Activated naive CD4-positive, alpha-beta T cell treated with Interleukin-2 at 50 U/mL for 16 hours (primary cell): ENCODE measurements at places on chromosomes 1 and 21.

DNA sequence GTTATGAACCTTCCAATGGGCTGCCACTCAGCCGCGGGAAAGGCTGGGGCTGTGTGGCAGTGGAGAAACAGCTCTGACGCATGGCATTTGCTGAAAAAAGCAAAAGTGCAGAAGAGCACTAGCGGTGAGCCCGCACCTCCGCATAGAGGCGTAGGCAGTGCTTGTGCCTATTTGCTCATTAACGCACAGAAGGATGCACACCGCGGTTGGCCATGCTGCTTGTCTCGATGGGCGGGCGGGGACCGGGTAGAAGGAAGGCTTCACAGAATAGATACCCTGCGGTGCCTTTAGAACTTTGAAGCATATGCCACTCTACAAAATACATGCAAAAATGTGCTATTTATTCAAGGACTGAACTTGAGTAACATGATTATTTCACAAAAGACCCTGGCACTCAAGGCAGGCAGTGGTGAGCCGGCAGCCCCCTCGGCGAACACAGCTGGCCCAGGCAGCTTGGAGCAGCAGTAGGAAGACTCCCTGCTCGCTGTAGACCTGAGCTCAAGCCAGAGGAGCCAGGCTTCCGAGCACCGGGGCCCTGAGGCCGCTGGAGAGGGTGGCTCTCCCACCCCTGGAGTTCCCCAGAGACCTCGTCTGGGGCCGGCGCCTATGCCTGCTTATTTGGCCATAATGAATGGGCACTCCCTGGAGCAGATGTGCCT, 71.5 kb downstream of the SIK1 start:
- no peak for DNase-seq

DNA sequence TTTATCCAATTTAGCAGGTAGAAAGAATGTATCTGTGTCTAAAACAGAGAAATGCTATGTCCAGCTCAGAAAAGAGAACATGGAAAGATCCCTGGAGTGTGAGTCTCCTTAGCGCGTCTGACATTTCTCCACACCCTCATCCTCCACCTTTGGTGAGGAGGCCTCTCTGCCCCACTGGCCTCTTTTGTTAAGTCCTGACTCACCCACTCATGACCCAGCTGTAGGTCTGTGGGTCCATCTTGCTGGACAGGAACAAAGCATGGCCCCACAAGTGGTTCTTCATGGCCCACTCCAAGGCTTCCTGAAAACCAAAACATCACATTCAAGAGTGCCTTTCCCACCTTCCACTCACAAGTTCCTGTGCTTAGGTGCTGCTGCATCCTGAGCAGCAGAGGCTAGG, 15.8 kb downstream of the SEC16B start:
- no peak for DNase-seq

DNA sequence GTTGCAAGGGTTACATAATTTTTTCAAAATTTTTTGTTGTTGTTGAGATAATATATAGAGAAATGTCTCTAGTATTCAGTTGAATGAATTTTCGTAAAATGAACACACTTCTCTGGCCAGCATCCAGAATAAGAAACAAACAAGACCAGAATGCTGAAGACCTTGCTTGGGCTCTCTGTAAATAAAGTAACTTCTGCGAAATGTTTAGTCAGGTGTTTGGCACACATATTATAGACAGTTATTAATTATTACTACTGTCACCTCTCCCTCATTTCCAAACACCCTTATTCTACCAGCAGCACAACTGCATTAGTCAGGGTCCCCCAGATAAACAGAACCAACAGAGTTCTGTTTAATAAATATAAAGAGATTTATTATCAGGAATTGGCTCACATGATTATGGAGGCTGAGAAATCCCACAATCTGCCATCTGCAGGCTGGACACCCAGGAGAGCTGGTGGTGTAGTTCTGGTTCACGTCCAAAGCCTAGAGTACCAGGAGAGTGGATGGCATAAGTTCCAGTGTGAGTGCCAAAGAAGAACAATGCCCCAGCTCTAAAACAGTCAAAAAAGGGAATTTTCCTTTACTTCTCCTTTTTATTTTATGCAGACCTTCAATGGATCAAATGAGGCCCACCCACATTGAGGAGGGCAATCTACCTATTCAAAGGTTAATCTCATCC, 44.1 kb upstream of the KCND3 start:
- DNase-seq, result no peak

DNA sequence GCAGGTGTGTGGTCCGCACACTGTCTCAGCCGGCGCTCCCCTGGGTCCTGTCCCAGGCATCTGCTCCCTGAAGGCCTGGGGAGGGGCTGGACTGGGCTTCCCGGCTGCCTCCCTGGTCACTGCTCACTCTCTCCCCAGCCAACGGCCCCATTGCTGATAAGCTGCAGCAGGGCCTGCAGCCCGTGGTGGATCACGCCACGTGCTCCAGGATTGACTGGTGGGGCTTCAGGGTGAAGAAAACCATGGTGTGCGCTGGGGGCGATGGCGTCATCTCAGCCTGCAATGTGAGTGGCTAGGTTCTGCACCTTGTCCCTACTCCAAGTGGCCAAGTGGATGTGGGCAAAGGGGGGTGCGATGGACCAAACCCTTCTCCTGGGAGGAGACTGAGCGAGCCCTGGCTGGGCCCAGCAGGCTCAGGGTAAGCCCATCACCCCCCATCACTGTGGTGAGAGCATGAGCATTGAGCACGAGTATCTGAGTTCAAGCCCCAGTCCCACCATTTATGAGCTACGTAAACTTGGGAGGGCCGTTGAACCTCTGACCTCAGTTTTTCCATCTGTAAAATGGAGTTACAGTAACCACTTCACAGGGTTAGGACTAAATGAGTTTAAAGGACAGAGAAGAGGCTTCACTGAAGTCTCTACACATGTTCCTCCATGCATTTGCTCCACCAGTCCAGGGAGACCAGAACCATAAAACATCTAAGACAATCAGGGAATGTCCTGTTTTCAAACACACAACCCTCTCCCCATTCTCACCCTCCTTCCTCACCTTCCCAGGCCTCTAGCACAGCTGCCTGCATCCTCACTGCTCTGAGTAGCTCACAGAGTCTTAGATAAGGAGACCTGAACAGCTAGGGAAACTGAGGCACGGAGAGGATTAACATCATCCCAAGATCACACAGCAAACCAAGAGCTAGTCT, 6.5 kb downstream of the CTRC start:
- DNase-seq, result no peak

- no peak for DNase-seq
Observed at GRCh38 chr1:182299728-182300616, 91.6 kb downstream of the GLUL start.

- DNase-seq, result peak; percentile 57
Observed at GRCh38 chr1:205430696-205431305, 8.9 kb upstream of the LEMD1 start.

GRCh38 chr1:153250166-153250565, 9.3 kb upstream of the LORICRIN start:
- DNase-seq, result no peak

GRCh38 chr1:223248770-223249140, 105.7 kb upstream of the TLR5 start:
- peak; percentile 16 for DNase-seq

GRCh38 chr1:42731585-42731984, 8.5 kb downstream of the CLDN19 start:
- no peak for DNase-seq

GRCh38 chr1:199172171-199173124, 533.6 kb downstream of the PTPRC start:
- peak; percentile 12 for DNase-seq

GRCh38 chr1:226108935-226109828, 46.7 kb downstream of the H3-3A start:
- no peak for DNase-seq

DNA sequence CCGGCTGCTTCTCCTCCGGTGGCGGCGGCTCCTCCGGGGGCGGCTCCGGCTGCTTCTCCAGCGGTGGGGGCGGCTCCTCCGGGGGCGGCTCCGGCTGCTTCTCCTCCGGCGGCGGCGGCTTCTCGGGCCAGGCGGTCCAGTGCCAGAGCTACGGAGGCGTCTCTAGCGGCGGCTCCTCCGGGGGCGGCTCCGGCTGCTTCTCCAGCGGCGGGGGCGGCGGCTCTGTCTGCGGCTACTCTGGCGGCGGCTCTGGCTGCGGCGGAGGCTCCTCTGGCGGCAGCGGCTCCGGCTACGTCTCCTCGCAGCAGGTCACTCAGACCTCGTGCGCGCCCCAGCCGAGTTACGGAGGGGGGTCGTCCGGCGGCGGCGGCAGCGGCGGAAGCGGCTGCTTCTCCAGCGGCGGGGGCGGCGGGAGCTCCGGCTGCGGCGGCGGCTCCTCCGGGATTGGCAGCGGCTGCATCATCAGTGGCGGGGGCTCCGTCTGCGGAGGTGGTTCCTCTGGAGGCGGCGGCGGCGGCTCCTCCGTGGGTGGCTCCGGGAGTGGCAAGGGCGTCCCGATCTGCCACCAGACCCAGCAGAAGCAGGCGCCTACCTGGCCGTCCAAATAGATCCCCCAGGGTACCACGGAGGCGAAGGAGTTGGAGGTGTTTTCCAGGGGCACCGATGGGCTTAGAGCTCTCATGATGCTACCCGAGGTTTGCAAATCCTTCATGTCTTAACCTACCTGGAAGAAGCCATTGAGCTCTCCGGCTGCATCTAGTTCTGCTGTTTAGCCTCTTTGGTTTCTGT, 2.0 kb downstream of the LORICRIN start:
- DNase-seq, result no peak

DNA sequence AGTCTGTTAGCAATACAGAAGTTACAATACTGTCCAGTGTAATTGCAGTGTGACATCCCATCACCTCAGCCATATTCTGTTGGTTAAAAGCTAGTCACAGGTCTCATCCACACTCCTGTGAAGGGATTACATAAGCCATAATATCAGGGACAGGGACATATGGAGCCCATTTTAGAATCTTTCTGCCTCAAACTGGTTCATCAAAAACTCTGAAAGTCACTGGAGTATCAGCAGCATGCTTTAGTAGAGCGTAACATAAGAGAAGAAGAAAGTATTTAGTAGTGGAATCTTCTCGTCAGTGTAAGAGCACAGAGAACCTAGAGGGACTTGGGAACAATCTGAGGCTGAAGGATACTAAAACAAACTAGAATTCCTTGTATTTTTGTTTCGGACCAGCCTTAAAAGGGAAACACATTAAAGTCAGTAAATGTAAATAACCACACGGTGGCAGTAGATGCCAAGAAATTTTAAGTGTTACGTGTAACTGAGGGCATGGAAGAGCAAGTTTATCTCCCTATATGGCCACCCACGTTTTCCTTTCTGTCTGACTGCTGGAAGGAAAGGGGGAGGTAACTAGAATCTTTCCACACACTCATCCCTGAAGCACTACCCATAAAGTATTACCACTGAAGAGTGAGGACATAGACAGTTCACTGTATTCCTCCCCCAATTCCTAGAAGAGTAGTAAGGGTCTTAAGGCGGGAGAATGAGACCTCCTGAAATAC, 41.6 kb upstream of the AGL start:
- no peak for DNase-seq

DNA sequence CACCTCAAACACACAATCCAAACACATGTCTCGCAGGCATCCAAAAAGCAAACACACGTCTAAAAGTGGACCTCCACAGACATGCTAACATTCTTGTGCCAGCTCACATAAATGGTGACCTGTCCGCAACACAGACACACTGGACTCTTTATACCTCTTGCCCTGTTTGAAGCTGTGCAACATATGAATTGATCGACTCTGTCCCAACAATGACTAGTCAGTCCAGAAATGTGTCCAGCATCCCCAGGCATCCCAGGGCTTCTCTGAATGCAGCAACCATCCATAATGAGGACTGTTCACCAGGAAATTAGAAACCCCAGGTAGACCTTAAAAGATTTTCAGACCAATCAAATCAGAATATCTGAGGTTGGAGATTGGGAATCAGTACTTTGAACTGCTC, 3.2 kb downstream of the DDR2 start:
- DNase-seq, result no peak

DNA sequence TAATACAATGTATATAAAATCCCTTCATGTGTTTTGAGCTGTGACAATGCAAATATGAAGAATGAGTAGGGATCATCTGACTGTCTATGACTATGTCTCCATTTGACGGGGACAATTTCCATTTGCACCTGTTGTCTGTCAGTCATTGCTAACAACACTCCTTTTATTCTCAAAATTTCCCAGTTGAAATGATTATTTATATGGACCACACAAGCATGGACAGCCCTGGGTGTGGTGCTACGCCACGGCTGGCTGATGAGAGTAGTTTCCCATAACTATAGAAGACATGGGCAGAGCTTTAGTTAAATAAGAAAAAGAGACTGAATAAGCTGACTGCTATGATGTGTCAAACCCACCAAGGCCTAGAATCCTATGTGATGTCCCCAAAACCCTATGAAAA, 135.8 kb downstream of the MAP3K21 start:
- DNase-seq, result no peak

- DNase-seq, result no peak
Observed at GRCh38 chr1:34975338-34975737, 9.8 kb downstream of the TMEM35B start.

DNA sequence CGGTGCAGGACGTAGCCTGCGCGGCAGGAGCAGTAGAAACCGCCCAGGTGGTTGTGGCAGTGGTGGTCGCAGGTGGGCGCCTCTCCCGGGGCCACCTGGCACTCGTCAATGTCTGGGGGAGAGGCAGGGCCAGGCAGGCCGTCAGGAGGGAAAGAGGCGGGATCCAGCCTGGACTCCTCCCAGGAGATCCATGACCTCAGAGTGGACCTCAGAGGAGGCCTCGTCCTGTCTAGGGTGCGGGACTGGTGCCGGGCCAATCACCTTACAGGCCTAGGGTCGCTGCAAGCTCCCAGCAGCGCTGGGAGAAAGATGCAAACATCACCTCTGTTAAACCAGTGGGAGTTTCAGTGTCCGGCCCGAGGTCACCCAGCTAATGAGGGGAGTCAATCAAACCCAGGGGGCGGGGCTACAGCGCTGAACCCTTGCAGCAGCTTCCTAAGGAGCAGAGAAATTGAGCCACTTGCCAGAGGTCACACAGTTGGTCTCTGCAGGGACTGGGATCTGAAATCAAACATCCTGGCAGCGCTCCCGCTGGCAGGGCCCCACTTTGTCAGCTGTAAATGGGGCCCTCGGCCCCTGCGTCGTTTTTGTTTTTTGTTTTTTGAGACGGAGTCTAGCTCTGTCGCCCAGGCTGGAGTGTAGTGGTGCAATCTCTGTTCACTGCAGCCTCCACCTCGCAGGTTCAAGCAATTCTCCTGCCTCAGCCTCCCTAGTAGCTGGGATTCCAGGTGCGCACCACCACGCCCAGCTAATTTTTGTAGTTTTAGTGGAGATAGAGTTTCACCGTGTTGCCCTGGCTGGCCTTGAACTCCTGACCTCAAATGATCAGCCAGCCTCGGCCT, 1.4 kb downstream of the MASP2 start:
- no peak for DNase-seq

DNA sequence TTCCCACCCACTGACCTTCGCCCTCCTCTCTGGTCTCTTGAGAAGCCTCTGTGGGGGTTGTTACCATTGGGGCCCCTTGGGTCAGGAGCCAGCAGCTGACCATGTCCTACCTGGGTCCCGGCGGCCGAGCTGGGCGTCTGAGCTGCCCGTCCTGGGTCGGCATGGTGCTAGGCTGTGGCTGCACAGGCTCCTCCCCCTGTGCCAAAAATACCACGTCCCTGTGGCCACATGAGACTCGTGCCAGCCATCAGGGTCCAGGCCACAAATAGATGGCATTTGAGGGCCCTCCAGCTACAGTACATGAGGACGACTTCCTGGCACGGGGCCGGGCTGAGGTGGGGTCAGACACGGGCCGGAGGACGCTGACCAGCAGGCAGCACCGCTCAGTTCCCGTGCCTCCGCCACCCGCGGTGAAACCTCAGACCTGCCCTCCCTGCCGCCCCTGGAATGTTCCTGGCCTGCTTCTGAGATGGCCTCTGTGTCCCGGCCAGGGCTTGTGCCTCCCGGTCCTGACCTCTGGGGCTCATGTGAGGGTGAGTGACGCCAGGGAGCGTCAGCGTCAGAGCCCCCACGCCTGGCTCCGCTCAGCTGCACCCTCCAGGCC, at the start of gene PERM1:
TSS of gene PERM1 (minus strand) at position 139 of the 604 bp plus-strand sequence. CDS start 1,064 bp downstream, outside the sequence.
- no peak for DNase-seq

GRCh38 chr1:198771563-198772153, 132.8 kb downstream of the PTPRC start:
- DNase-seq, result no peak
